T-helper 1 cell (primary cell): ENCODE measurements at places on chromosomes 3 and 15.

DNA sequence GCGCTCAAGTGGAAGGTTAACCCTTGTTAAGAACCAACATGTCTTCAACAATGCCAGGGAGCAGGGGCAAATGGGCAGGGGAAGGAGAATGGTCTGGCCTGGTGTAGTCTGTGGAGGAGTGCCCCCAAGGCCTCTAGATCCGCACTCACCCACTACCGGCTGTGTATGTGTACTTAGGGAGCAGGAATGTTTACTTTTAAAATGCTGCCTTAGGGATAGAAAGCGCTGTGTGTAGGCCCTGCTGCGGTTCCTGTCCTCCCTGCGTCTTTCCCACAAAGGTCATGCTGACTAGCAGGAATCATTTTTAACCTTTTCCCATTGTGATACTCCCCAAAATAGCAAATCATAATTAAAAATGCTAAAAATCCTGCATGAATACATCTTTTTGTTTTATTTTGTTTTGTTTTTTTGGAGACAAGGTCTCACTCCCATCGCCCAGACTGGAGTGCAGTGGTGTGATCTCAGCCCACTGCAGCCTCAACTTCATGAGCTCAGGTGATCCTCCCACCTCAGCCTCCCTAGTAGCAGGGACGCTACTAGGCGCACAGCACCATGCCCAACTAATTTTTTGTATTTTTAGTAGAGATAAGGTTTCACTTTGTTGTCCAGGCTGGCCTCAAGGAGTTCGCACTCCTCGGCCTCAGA lies 35.9 kb upstream of the CEMIP start:
- no peak for DNase-seq

- DNase-seq: no peak
Measured at GRCh38 chr3:33401781-33402180, 38.4 kb downstream of the UBP1 start.

DNA sequence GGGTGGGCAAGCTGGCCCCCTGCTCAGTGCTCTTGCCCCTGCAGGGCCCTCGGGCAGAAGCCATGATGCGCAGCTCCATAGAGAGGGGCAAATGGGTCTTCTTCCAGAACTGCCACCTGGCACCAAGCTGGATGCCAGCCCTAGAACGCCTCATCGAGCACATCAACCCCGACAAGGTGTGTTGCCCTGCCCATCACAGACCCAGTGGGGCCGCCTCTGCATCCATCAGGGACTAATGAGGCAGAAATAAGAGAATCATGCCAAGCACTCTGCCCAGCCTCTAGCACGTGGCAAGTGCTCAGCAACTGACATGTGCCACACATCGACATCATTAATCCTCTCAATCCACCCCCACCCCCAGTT lies 49.4 kb downstream of the SEMA3G start:
- DNase-seq: no peak

GRCh38 chr3:142296507-142296906 lies 71.1 kb upstream of the GK5 start:
- no peak for DNase-seq

DNA sequence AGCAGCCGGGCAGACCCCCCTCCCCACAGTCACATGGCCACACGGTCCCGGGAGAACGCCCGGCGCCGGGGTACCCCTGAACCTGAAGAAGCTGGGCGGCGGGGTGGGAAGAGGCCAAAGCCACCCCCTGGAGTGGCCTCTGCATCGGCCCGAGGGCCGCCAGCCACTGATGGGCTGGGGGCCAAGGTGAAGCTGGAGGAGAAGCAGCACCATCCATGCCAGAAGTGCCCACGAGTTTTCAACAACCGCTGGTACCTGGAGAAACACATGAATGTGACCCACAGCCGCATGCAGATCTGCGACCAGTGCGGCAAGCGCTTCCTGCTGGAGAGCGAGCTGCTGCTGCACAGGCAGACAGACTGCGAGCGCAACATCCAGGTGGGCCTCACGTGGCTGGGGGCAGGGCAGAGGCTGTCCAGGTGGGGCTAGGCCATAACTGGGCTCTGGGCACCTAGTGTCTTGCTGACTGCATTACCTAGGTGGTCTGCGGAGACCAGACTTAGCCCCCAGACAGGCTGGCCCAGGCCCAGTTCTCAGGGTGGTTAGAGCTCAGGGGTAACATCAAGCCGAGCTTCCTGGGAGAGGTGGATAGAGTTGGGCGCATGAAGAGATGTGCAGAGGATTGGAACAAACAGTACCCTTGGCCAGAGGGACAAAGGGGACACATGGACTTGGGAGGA lies 6.1 kb downstream of the ZBTB47 start:
- no peak for DNase-seq

GRCh38 chr15:74200871-74201419 lies 1.6 kb downstream of the STRA6 start:
- no peak for DNase-seq

- no peak for DNase-seq
Measured at GRCh38 chr3:49498239-49498638, 28.2 kb downstream of the DAG1 start.

GRCh38 chr3:18412684-18413083 lies 12.5 kb downstream of the SATB1 start:
- no peak for DNase-seq

DNA sequence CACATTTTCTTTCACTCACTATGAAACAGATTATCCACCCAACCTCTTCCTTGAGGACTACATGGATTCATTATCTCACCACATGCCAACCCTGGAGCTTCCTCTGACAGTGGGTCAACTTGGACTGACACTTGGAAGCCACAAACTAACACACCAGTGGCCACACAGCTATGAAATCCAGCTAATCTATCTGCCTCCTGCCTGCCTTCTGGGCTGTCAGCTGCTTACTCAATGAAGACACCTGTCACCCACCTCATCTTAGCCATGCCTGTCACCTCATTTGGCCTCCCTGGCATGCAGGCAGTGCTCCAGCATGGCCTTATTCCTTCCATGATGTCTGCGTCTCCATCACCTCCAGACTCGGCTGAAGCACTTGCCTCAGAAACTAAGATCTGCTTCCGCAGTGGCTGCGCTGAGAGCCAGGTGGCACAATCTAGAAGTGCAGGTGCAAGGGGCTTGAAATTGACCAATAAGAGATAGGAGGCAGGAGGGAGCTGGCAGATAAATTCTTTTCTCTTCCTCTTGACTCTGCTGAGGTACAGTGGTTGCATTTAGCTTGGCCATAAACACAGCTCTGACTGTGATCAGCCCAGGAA lies 105.2 kb upstream of the RNF7 start:
- DNase-seq: no peak

- DNase-seq: no peak
Measured at GRCh38 chr3:129305592-129306091, 27.0 kb downstream of the HMCES start.

DNA sequence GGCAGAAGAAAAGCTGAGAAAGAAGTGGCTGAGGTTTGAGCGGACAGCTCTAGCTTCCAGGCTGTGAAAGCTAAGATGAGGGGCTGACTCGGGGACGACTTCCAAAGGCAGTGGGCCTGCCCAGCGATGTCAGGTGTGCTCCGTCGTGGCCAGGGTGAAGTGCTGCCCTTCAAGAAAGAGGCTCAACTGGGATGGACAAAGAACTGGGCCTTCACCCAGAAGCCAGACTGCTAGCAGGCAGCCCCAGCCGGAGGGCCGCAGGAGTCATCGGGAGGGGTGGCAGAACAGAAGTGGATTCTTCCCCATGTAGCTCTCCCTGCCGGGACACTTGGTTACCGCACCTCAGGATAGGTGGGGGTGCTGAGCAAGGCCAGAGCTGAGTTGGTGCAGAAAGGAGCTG lies 13.1 kb upstream of the SEC13 start:
- DNase-seq: no peak

GRCh38 chr3:72102112-72102616 lies 317.2 kb upstream of the PROK2 start:
- DNase-seq: no peak

DNA sequence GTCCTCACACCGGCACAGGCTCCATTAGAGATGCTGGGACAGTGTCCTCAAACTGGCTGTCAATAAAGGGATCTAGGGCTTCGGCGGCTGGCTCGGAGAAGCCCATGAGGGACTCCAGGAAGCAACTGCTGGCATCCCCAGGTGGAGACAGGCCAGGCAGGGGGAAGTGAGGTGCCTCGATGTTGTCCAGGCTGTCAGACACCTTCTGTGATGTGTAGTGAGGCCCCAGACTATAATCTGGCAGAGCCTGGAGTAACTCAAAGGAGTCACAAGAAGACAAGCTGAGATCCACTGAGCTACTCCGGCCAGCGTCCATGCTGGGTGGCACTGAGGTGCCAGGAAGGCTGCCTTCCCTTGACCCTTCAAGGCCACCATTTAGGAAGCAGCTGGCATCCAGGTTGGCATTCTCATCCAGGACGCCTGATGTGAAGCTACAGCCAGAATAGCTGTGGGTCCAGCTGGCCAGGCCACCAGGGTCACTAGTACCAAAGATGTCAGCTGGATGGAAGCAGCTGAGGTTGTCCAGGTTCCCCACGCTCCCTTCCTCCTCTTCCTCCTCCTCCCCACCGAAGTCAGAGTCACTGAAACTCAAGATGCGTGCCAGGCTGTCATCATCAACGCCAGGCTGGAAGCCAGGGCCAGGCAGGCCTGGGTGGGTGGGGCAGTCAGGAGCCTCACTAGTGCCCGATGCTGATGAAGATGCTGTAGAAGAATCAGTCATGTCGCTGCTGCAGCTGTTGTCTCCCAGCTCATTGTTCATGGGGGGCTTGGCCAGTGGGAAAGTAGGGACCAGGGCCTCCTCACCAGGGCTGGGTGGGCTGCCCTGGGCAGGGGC lies 10.1 kb downstream of the CSRNP1 start:
- DNase-seq: no peak

DNA sequence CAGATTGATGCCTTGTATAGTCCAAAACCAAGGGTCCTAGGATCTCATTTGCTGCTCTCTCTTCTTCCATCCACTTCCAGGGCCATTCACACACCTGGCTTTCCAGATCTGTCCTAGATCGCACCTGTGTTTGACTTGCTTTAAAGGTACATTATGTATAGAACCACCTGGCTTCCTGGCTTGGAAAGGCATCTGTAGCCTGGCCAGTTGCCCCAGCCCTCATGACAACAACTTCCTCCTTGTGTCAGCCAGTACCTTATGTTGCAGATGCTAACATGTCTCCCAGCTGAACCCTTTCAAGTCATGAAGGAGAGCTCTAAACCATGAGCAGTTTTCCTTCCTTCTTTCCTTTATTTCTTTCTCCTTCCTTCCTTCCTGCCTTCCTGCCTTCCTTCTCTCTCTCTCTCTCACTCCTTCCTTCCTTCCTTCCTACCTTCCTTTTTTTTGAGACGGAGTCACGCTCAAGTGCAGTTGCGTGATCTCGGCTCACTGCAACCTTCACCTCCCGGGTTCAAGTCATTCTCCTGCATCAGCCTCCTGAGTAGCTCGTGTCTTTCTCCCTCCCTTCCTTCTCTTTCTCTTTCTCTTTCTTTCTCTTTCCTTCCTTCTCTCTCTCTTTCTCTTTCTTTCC lies 2.5 kb upstream of the HTR3C start:
- DNase-seq: no peak
